Gastroesophageal sphincter (tissue), 4 donors: ENCODE measurements at places on chromosomes 1 and 21.

- ATAC-seq = no peak
These were observed 5.1 kb downstream of the ZNF362 start for GRCh38 chr1:33261344-33261743.

DNA sequence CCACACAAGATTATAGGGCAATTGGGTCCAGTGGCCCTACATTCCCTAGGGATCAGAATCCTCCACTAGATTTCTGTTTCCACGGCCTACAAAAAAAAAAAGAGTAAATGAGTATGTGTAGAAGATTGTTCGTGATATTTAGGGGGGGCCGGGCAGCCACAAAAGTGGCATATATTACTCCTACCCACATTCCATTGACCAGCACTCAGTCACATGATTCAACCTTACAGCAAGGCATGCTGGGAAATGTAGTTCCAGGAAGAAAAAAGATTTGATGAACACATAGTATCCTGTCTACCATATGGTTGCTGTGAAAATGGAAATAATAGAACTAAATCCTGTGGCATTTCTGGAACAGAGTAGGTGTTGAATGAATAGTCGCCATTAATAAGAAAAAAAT, 43.4 kb upstream of the GJB5 start:
- ATAC-seq = no peak

- ATAC-seq = no peak
These were observed 64.0 kb downstream of the OLIG1 start for GRCh38 chr21:33133892-33134291.

DNA sequence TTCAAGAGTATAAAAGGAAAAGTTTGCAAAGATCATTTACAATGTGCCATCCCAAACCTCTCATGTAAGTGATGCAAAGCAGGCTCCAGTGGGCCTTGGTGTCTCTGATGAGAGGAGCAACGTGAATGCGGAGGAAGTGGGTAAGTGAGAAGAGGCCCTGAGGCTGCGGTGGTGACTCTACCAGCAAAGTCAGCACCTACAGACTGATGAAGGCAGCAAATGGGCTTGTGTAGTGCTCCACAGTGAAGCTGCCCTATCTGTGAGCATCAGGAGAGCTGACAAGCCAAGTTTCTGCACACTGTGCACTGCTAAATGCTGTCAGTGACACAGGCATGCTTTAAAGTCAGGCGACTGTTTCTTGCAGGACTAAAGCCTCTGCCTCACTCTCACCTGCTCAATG, 15.6 kb upstream of the RAP1A start:
- no peak for ATAC-seq

- ATAC-seq = no peak
These were observed 143.5 kb upstream of the GORAB start for GRCh38 chr1:170388489-170388888.

DNA sequence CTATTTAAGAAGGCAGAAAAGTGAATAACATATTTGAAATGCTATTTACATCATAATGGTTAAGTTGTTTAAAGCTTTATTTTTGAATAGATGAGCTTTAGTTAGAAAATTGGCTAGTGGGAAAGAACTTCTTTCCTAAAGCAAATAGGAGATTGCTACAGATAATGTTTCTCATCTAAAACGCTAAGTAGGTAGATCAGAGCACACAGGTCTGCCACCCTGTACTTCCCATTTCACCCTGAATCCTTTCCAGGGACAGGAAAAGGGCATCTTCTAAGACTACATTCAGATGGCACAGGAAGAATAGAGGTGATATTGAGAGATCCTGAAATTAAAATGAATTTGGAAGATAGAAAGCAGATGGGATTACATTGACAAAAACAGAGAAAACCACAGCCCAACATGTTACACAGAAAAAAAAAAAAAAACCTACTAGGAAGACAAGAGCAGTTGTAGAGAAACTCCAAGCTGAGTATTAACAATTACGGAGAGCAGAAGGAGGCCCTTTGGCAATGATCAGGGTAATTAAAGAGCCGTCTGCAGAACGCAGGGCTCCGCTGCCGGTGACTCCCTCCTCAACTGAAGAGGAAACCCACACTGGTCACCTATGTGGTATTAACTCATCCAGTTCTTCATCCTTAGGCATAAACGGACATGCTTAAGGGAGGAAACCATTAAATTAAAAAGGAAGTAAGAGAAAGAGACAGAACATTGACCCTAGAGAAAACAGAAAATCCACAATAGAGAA, 53.6 kb upstream of the MAP10 start:
- no peak for ATAC-seq

DNA sequence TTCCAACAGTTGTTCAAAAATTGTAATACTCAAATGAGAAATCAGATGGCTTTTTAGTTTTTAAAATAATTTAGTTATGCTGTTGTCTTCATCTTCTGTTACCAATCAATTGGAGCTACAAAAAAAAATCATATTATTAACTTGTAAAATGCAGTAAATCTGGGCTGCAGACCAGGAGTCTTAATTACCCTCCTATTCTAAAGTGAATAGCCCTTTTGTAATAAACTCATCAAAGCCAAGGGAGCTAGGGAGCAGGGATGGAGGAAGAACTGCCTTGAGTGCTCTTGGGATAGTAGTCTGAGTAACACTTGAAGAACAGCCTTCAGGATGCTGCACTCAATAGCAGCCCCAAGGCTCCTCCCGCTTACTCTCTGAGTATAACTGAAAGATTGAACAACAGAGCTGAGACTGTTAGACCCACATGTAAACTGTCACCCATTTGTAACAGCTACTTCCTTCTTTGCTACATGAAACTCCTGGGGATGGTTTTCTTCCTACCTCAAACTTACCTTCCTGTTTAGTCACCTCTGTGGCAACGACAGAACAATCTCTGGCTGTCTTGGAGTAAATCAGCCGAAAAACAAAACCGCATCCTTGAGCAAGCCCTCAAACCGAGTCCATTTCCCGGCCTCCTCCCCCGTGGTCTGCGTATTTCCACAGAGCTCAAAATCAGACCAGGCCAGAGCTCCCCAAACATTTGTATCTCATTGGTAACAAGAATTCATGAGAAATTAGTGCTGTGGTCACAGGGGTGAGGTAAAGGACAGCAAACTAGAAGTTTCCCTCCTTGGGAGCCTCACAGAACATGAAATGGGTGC, 55.9 kb downstream of the CD58 start:
- ATAC-seq = no peak

DNA sequence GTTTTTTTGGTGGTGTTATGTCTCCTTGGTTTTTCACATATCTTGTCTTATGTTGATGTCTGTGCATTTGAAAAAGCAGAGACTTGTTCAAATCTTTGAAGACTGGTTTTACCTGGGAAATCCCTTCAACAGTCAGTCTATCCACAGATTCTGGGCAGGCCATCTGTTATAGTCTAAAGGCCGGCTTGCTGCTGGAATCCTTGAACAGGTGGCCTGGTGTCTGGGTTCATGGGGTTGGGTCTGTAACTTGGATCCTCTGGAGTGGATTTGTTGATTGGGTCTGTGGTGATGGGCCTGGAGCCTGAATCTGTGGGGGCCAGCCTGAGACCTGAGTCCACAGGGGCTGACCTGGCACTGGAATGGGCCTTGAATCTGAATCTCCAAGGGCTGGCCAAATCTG, 12.2 kb downstream of the LORICRIN start:
- no peak for ATAC-seq

DNA sequence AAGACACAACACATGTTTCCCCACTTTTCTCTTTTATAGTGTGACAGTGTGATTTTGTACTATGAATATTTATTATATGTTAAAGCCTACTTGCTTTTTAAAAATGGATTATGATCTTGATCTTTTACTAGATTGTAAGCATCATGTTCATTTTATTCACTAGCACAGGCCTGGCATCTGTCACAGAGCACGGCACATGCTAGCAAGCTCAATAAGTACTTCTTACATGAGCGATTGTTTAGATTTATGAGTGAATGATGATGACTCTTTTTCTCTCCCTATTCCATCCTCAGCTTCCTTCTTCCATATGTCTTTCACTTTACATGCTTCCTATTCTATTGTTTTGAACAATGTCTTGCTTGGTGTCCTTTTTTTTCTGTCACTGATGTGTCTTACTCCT, 1454.1 kb downstream of the MRPL39 start:
- ATAC-seq = no peak

- ATAC-seq = no peak
These were observed 35.5 kb upstream of the PTPRF start for GRCh38 chr1:43495204-43495603.

GRCh38 chr1:1861339-1861730, 29.6 kb downstream of the GNB1 start:
- ATAC-seq = no peak

GRCh38 chr1:2206813-2207487, 12.4 kb upstream of the FAAP20 start:
- no peak for ATAC-seq

GRCh38 chr1:228307218-228308023, 99.2 kb downstream of the TRIM11 start:
- ATAC-seq = no peak

DNA sequence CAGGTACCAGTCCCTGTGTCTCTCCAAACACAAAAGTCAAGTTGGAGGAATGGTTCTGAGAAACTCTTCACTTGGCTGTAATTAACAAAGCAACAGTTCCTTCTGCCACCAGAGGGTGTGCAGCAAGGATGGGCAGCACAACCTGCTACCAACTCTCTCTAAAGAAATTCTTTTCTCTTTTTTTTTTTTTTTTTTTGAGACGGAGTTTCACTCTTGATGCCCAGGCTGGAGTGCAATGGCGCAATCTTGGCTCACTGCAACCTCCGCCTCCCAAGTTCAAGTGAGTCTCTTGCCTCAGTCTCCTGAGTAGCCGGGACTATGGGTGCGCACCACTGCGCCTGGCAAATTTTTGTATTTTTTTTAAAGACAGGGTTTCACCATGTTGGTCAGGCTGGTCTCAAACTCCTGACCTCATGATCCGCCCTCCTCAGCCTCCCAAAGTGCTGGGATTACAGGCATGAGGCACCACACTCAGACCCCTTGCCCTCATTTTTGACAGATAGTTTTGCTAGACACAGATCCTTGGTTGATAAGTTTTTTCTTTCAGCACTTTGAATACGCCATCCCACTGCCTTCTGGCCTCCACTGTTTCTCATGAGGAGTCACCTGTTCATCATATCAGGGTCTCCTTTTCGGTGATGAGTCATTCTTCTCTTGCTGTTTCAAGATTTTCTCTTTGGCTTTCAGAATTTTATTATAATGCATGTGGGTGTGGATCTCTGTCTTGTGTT, 12.1 kb upstream of the DEGS1 start:
- peak; percentile 52 for ATAC-seq

GRCh38 chr1:235822685-235823084, 44.0 kb downstream of the LYST start:
- ATAC-seq = no peak

GRCh38 chr1:148315071-148315811, 163.2 kb upstream of the NBPF11 start:
- ATAC-seq = no peak

- ATAC-seq = no peak
These were observed 42.5 kb downstream of the UTP25 start for GRCh38 chr1:209870151-209870831.

GRCh38 chr1:59688976-59689375, 125.8 kb upstream of the HOOK1 start:
- ATAC-seq = no peak

- no peak for ATAC-seq
These were observed 143.2 kb downstream of the MIS18A start for GRCh38 chr21:32135401-32136363.

GRCh38 chr21:45211661-45212060, 76.0 kb downstream of the POFUT2 start:
- no peak for ATAC-seq

GRCh38 chr1:42070996-42071395, 82.2 kb upstream of the GUCA2B start:
- ATAC-seq = no peak

- no peak for ATAC-seq
These were observed 5.9 kb upstream of the ATXN7L2 start for GRCh38 chr1:109477821-109478220.

DNA sequence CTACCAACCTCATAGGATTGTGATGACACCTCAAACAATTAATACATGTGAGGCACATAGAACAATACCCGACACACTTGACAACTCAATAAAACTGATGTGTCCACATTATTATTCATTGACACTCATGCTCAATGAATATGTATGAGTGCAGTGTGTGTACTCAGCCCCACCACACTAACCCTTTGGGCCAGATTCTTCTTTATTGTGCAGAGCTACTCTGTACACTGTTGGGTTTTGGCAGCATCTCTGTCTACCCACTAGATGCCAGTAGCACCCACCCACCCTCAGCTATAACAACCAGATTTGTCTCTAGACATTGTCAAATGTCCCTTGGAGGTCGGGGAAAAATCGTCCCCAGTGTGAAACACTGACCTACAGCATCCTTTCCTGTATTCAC, 10.1 kb downstream of the CASP9 start:
- no peak for ATAC-seq

DNA sequence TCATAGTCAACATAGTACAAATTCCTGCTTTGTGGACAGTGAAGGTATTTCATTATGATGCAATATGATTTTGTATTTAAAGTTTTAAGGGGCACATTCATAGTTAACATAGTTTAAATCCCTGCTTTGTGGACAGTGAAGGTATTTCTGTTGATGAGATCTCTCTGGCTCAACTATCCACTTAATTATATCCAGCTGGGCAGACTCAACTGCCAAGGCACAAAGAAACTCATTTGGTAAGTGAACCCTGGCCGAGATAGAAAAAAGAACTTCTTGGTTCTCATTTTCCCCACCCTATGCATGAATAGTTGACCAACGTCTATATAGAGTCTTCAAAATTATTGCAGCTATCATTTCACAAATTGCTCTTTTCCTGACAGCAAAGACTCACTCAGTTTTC, 1194.6 kb downstream of the NCAM2 start:
- ATAC-seq = no peak

DNA sequence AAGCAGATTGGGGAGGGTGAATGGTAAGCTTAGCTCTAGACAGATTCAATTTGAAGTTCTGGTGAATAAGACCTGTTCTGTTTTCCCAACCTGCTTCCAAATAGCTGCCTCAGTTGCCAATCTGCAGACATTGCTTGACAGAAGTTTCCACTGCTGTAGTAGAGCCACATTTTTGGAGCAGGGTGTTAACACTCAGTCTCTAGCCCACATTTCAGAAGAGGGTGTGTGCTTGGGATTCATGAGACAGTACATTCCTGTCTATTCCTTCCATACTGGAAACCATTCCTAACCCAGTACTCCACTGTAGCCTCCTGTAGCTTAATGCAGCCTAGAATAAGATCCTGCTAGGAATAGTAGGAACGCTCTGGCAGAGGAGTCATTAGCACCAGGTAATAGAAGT, 450.5 kb downstream of the NUF2 start:
- ATAC-seq = no peak

- ATAC-seq = no peak
These were observed 342 bp downstream of the DDOST start for GRCh38 chr1:20660847-20661206.

- ATAC-seq = no peak
These were observed 46.9 kb downstream of the S100B start for GRCh38 chr21:46557919-46558392.
